ENCODE measurements at places on chromosomes 1 and 21.

GRCh38 chr1:8989821-8990220 is 36.4 kb downstream of the SLC2A7 start:
- no peak for DNase-seq

DNA sequence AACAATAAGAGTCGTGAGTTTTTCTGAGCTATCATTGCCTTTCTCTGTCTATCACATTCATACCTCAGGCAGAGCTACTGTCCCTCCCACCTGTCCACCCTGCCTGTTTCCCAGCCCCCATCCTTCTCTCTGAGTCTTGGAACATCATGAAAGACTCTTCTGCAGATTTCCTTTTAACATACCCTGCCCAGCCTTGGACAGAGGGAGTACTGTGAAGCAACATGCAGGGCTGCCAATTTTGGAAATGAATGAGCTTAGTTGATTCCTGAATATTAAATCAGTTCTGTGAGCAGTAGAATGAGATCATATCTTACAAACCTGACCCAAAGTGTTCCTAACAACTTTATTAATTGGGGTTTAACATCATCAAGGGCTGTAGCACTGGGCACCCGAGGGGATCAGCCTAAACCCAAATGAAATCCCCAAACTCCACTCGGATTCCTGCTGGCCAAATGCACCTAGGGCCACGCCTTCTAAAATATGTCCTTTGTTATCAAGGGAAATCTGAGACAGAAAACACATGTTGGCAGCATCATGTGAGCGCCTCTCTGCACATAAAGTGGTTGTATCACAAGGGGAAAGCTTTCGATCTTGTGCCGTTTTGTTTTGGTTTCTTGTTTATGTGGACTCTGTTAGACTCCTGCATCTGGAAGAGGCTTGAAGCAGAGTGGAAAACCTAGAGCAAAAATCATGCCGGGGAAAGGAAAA is 357.6 kb downstream of the KIF26B start:
- no peak for DNase-seq

- DNase-seq: no peak
Measured at GRCh38 chr21:44919111-44919912, 1.4 kb downstream of the ITGB2 start.

GRCh38 chr1:80293818-80294217 is 1287.3 kb upstream of the ADGRL4 start:
- no peak for DNase-seq

DNA sequence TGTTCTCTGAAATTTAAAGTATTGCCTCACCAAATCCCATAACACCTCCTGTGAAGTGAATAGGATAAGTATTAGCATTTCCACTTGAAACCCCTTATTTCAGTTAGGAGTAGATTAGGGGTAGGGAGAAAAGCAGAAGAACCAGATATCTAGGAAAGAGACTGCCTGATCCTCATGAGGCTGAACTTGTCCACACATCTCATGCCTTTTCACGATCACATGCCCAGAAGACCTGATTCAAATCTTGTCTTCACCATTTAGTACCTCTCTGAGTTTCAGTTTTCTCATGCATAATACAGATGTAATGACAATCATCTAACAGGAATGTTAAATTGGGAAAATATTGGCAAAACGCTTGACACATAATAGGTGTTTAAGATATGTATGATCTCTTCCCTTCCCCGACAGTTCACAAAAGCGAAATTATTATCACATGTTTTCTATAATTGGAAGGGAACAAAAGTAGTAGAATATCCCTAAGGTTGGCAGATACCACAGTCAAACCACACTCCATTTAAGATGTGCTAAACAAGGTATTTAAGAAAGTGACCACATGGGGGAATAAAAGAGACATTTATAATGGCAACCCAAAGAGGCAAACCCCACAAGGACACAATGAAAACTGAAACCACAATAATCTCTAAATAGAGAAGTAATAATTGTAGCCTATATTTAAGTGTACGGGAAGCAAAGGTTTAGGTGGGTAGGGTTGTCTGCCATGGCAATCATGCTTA is 25.2 kb downstream of the GFI1 start:
- no peak for DNase-seq

- DNase-seq: peak; percentile 35
Measured at GRCh38 chr1:1573843-1574720, 581 bp downstream of the SSU72 start.

- DNase-seq: no peak
Measured at GRCh38 chr1:5198328-5198727, 543.9 kb downstream of the AJAP1 start.

DNA sequence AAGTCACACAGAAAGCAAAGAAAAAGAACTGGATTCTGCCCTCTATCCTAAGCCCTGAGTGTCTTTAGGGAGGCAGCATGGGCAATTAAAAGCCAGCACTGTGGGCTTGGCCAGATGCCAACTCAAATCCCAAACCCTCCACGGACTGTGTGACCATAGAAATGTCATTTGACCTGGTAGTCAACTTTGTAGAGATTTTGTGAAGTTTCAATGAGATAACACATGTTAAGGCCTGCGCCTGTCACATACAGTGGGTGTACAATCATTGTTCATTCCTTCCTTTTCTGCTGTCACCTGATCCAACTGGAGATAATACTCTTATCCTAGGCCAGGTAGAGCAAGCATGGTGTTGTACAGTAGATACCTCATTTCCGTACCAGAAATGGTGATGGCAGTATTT is 54.2 kb downstream of the TMEM53 start:
- DNase-seq: no peak

DNA sequence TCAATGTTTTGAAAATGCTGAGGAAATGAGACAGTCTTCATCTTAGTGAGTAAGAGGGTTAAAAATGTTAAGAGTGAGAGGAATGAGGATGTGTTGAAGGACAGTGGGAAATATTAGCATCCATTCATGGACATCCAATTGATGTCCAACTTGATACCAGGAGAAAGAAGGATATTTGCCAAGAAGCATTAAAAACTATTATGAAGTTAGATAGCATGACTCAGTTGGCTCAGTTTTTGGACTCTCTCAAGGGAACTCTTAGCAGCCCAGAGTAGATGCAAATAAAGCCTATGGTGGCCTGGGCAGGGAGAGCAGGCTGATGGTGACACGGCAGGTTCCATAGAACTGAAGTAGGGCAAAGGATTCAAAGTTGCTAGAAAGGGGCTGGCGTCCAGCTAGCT is 171.0 kb downstream of the ZZZ3 start:
- DNase-seq: no peak

DNA sequence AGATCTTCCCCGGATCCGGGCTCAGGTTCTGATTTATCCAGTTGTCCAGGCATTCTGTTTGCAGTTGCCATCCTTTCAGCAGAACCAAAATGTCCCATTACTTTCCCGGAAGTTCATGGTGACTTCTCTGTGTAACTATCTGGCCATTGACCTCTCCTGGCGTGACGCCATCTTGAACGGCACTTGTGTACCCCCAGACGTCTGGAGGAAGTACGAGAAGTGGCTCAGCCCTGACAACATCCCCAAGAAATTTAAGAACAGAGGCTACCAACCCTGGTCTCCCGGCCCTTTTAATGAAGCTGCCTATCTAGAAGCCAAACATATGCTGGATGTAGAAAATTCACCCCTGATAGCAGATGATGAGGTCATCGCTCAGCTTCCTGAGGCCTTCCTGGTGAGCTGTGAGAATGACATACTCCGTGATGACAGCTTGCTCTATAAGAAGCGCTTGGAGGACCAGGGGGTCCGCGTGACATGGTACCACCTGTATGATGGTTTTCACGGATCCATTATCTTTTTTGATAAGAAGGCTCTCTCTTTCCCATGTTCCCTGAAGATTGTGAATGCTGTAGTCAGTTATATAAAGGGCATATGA is 22.4 kb downstream of the AADACL4 start:
- no peak for DNase-seq

GRCh38 chr1:119353836-119354235 is 14.7 kb upstream of the HAO2 start:
- no peak for DNase-seq

GRCh38 chr1:170576980-170577379 is 45.0 kb downstream of the GORAB start:
- DNase-seq: no peak

GRCh38 chr21:33433425-33434114 is 30.4 kb downstream of the IFNGR2 start:
- DNase-seq: no peak

GRCh38 chr21:38999161-38999560 is 184.1 kb downstream of the PSMG1 start:
- no peak for DNase-seq

GRCh38 chr1:214349781-214350180 is 68.8 kb downstream of the SMYD2 start:
- DNase-seq: no peak

- no peak for DNase-seq
Measured at GRCh38 chr1:210478820-210479219, 150.1 kb downstream of the HHAT start.

DNA sequence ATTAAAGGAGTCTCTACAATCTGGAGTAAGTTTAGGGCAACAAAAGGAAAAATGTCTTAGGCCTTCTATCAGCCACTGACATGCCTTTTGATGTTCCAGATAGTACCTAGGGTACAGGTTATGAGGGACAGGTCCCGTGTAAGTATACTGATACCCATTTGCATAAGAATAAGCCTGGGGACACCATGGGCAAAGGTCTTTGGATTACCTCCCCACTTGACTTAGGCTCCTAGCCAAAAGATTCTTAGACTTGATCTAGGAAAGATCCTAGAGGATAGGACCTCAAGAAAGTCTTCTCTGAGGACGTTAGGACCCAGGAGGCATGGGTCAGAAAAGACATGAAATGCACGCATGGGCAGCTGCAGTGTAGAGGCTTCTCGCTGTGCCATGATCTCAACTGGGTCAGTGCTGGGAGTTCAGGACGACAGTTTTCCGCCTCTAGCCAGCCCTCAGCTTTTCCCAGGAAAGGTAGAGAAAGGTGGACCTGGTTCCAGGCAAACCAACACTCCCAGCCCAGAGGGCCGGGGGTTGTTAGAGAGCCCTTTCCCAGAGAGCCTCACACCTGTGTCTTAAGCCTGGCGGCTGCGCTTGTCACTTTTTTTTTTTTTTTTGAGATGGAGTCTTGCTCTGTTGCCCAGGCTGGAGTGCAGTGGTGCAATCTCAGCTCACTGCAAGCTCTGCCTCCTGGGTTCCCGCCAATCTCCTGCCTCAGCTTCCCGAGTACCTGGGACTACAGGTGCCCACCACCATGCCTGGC is 26.6 kb downstream of the MSTO1 start:
- no peak for DNase-seq

- no peak for DNase-seq
Measured at GRCh38 chr1:78009276-78009675, 4.5 kb downstream of the DNAJB4 start.

- no peak for DNase-seq
Measured at GRCh38 chr1:54017979-54018378, at the start of gene LDLRAD1. TSS of gene LDLRAD1 (minus strand) at chr1:54018186. CDS start at chr1:54018112, 74 bp downstream.

- no peak for DNase-seq
Measured at GRCh38 chr21:42698733-42699132, 45.3 kb downstream of the PDE9A start.

DNA sequence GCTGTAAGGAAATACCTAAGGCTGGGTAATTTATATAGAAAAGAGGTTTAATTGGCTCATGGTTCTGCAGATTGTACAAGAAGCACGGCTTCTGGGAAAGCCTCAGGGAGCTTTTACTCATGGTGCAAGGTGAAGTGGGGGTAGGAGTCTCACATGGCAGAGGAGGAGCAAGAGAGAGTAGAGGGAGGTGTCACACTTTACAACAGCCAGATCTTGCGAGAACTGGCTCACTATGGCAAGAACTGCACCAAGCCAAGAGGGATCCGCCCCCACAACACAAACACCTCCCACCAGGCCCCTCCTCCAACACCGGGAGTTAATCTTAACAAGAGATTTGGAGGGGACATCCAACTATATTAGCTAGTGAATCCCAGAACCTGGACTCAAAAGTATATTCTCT is 135.4 kb upstream of the SOD1 start:
- no peak for DNase-seq

- DNase-seq: no peak
Measured at GRCh38 chr1:101460739-101461138, 223.9 kb downstream of the S1PR1 start.

DNA sequence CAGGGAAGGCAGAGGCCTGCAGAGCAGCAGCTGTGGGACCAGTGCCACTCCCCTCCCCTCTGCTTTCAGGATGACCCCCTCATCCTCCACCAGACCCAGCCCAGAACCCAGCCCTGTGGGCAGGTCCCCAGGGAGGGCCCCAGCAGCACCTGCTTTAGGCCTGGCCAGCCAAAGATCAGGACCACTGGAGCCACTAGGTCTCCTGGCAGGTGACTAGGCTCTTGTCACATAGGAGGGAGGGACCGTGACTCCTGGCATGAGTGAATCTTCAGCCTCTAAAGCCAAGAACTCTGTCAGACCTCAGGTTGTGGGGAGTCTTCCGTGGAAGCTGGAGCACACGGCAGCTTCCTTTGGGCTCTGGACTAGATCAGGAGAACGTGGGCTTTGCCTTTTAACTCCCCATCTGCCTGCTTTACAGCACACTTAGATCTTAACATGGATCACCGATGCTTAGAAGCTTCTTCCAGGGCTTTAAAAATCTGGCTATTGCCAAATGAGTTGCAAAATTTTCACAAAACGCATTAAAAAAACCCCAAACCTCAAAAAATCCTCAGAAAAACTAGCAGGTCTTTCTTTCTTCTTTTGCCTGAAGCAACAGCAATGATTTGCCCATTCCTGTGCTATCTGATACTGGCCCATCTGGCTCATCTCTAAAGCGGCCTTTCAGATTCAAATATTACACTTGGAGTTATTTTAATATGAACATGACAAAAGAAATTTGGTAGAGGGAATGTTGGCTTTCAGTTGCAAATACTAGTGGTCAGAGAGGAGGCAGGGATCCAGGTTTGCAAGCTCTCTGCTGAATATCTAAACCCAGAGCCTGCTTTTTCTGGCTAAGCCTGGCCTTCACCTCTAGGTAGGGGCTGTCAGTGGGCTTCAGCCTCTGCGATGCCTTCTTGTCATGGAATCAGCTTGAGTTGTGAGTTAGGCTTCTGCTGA is 235.2 kb downstream of the SDCCAG8 start:
- no peak for DNase-seq

DNA sequence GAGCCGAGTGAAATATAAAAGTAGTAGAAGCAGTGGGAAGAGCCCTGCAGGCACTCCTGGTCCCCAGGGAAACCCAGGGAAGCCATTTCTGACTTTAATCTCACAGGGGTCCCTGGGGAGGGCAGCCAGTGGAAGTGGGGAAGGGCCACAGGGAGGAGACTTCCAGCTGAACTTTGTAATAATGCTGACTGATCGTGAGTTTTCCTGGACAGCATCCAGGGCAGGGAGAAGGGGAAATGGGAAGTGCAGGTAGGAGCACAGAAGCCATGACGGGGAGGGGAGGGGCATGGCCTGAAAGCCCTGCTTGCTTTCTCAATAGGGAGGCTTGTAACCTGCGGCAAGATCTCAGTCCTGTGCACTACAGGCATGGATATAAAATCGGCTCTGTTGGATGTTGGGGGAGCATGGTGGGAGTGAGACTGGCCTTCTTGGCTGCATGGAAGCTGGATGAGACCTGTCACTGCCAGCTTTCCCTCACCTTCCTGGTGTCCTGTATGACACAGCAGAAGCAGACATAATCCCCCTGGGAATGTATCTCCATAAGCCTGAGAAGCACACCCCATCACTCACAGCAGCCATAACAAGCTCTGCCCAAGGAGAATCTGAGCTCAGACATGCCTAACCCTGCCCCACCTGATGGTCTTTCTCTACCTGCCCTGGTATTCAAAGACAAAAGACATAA is 15.1 kb upstream of the MX1 start:
- DNase-seq: no peak

GRCh38 chr1:201108614-201109013 is 3.6 kb downstream of the CACNA1S start:
- DNase-seq: no peak

Data from activated T-helper 1 cell treated with anti-CD3 and anti-CD28 coated beads, Interleukin-2, amount 50 U/mL, for 16 hours (primary cell).